T-helper 17 cell (primary cell): ENCODE measurements at places on chromosomes 16 and 17. TPM values are rescaled to one million over a fixed set of nuclear protein-coding genes. Genes with fewer than 3 reads are reported as not detected.
A peak's percentile ranks its signal among the peaks of the same experiment; 100 is the strongest.

The KRT222 gene
- total RNA-seq: not detected

DNA sequence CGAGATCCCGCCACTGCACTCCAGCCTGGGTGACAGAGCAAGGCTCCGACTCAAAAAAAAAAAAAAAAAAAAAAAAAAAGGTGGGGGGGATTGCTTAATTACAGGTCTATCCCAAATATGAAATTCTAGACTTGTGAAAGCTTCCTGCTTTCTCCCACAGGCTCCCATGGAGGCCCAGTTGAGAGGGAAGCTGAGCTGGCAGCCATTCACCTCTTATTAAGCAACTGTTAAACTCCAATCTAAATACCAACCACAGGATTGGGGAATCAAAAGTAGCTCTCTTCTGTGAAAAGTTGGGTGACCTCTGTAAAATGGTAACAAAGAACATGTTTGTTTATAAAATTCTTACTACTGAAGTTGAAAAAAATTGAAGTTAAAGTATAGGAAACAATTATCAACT, 45.8 kb upstream of the STAC2 start:
- DNase-seq: no peak

The SULT1A2 gene
- 0.22 TPM for total RNA-seq

The LDHD gene
- 0.62 TPM for total RNA-seq

The SHBG gene
- not detected for total RNA-seq

The CDH3 gene
- 0.42 TPM for total RNA-seq

- no peak for DNase-seq
These were observed 131.9 kb downstream of the C16orf95 start for GRCh38 chr16:87185308-87185707.

DNA sequence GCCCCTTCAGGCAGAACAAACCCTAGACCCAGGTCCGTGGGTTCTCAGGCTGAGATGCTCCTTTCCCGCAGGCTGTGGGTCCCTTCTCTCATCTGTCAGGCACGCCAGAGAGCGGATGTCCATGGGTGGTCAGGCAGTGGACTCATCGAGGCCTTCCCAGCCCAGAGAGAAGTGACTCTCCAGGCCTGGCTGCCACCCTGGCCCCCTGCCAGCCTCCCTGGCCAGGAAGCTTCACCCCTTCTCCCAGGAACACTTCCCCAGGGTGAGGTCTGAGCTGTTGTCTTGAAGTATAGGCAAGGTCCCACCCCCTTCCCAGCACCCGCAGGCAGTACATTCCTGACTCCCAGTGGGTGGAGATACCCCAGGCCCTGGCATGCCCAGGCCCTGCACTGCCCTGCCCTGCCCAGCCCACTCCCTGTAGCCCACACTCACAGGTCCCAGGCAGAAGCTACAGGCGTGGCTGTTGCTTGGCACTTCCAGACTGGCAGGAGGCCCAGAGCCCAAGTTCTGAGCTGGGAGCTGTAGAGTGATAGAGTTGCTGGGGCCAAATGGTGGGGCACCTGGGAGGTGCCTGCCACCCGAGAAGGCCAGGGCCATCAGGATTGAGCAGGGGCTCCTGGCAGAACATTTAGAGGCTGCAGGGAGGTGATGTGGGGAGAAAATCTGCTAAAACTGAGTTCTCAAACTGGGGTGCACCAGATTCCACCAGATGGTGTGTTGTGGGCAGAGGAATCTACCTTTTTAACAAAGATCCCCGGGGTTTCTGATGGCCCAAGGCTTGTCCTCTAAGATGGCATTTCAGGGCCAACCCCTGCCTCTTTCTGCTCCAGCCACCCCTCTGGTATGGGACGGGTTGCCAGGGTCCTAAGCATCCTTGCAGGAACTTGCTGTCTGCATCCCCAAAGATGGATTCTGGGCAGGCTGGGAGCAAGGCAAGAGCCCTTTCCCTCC, 6.7 kb downstream of the ITGA3 start:
- DNase-seq: no peak

- no peak for DNase-seq
These were observed at the start of gene BRICD5 for GRCh38 chr16:2210386-2211365. TSS of gene BRICD5 (minus strand) at chr16:2210863. CDS start at chr16:2210833, 30 bp downstream.

- DNase-seq: no peak
These were observed 67.9 kb downstream of the ZZEF1 start for GRCh38 chr17:4074831-4075495.

- no peak for DNase-seq
These were observed 7.4 kb upstream of the EPX start for GRCh38 chr17:58184986-58185761.

DNA sequence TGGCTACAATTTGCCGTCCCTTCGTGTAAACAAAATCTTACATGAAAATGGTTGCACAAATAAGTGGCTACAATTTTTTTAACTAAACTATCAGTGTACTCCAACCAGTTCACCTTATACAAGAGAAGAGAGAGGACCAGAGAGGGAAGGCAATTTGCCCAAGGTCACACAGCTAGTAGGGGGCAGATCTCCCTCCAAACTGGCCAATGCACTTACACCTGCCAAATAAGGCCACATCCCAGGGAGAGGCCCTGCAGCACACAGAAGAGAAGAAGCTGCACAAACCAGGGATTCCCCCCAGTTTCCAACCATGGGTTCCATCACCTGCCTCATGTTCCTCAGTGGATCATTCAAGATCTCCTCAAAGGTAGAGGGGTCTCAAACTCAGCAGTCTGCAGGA, 349.9 kb downstream of the SOX9 start:
- DNase-seq: no peak

The SULT1A4 gene
- 1.7 TPM for total RNA-seq

DNA sequence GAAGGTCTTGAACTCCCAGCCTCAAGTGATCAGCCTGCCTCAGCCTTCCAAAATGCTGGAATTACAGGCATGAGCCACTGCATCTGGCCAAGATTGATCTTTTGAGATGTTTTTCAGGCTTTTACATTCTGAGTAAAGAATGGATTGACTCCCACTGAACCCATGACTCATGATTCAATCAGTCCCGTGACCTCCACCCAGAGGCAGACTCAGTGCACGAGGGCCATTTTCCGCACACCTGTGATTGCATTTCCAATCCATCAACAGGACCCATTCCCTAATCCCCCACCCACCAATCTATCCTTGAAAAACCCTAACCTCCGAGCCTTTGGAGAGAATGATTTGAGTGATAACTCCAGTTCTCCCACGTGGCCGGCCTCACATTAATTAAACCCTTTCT, 40.4 kb upstream of the PRKCB start:
- DNase-seq: no peak

DNA sequence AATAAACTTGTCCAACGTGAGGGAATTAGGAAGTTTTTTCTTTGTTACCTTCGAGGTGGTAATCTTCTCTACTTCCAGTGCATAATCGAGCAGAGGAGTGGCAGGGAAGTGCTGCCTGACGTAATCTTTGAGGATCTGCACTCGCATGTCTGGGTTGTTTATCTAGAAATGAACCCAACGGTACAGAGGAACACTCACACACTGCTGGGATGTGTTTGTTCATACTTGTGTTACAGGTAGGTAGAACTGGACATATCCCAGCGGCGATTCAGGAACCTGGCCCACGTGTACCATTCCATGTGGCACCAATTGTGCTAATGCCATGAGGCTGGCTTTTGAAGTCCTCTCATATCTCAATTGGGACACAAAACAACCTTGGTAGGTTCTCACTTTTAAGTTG, 4.2 kb upstream of the KLHL11 start:
- DNase-seq: no peak

The COX4I1 gene
- total RNA-seq: 533 TPM

DNA sequence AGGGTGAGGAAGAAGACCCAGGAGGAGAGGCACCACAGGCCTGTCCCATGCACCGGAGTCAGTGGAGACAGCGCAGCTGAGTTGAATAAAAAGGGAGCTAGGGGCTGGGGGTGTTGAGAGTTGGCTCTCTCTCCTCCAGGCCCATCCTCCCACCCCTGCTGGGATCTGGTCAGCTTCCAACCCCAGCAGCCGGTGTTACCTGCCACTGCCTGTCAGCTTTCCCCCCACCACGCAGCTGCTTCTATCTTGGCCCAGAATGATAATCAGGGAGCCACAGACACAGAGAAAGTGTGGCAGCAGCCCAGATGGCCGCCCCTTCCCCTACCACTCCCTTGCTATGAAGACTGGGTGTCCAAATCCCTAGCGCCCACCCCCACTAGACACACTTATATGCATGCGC, 120.6 kb upstream of the RPL38 start:
- DNase-seq: no peak

- DNase-seq: no peak
These were observed 204.4 kb downstream of the C16orf78 start for GRCh38 chr16:49578018-49578417.

The PLA2G10 gene
- total RNA-seq: not detected

DNA sequence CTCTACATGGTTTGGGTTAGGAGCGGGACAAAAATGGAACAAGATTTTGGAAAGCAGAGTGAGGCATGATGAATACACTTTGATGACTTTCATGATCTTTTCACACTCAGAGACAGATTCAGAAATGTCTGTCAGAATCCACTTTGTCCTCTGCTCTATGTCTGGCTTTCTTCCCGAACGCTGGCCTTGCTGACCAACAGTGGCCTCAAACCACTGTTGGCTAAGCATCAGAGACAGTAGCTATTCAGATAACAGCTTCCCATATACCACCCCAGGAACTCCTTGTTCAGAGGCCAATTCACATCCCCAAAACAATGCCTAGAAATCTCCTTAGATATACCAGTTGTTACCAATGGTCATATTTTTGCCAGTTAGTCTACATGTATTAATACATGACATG, 40.9 kb downstream of the FBXL20 start:
- no peak for DNase-seq

DNA sequence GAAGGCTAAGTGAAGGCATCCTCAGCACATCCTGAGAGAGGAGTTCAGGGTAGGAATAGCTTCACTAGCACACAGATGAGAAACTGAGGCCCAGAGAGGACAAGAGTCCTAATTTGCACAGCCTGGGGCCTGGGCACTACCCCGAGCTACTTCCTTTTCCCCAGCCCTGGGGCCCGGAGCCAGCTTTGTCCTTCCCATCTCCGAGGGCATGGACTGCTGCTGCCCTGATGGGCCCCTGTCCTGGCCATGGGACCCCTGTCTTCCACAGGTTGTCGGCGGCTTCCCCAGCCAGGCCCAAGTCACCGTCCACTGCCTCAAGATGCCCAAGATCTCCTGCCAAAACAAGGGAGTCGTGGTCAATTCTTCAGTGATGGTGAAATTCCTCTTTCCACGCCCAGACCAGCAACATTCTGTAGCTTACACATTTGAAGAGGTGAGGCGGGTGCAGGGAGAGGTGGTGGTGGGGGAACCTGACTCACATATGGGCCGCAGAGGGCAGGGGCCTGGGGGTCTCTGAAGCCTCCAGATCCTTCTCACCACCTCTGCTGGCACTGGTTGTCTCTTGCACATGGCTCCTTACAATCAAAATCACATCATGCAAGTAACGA, 11.4 kb upstream of the NLRC5 start:
- no peak for DNase-seq

The IL17C gene
- total RNA-seq: 0.86 TPM

- peak; percentile 11 for DNase-seq
These were observed 926 bp downstream of the MYH10 start for GRCh38 chr17:8629371-8630226.

GRCh38 chr17:59399914-59400313, 68.5 kb downstream of the YPEL2 start:
- no peak for DNase-seq

GRCh38 chr16:85605912-85606841, 6.9 kb upstream of the GSE1 start:
- DNase-seq: no peak

DNA sequence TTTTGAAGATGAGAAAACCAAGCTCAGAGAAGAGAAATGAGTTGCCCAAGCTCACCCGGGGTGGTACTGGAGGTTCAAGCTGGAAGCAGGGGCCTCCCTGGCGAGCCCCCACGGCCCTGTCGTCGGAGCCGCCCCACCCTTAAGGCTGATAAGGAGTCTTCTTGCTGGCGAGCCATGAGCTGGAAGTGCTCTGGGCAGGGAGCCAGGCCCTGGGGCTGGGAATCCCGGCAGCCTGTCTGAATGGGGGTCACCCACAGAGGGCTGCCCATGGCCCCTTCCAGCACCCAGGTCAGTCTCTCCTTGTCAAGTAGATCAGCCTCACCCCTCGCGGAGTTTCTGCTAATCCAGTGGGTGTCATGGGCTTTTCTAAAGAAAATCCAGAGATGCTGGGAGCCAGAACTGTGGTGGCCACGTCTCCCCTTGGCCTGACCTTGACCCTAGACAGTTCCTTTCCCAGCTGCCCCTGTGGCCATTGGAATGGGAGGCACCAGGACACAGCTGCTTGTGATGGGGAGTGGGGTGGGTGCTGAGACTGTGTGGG, 1.2 kb upstream of the P2RX1 start:
- no peak for DNase-seq

- no peak for DNase-seq
These were observed 22.3 kb downstream of the MARF1 start for GRCh38 chr16:15620611-15621195.

- no peak for DNase-seq
These were observed 10.5 kb downstream of the POLDIP2 start for GRCh38 chr17:28346746-28347246.

DNA sequence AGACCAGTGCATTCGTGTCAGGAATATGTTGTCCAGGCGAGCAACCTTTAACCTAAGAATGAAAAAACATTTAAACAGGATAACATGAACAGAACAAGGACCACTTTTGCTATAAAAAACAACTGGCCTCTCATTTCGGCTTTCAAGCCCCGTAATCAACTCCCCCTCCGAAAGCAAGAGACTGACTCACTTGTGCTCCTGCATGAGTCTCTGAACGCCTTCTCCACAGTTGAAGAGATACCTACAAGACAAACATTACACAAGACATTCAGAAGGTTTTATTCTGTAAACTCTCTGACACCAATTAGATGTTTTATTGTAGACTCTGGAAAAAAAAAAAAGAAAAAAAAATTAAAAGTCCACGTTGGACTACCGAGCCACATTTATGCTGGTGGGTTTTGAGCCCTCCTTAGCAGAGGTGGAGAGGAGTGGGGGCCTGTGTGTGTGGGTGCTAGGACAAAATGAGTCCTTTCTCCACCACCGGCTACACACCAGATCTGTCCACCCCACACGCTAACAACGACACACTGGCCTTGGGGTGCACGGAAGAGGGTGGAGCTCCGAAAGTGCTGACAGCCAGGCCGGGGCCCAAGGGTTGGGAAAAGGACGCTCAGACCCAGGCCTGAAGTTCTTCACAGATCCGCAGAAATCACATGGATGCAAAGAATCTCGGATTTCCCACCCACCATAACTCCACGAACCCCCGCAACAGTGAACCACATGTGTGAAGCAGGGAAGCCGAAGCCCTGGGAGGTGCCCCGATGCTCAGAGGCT, 759 bp downstream of the ELAC2 start:
- no peak for DNase-seq

The TBC1D28 gene
- total RNA-seq: not detected

GRCh38 chr17:5587438-5588032, 3.2 kb upstream of the NLRP1 start:
- DNase-seq: no peak

GRCh38 chr16:48000622-48001021, 155.2 kb downstream of the ABCC12 start:
- DNase-seq: no peak

- DNase-seq: no peak
These were observed 4.6 kb upstream of the AKTIP start for GRCh38 chr16:53507464-53508179.

The EME1 gene
- 1.3 TPM for total RNA-seq
